Stimulated activated naive CD8-positive, alpha-beta T cell treated with anti-CD3 and anti-CD28 coated beads, Interleukin-15, amount 100 ng/mL, for 72 hours (primary cell): ENCODE measurements at places on chromosomes 11 and 22.

GRCh38 chr11:60954421-60954820, 2.4 kb upstream of the SLC15A3 start:
- no peak for DNase-seq

DNA sequence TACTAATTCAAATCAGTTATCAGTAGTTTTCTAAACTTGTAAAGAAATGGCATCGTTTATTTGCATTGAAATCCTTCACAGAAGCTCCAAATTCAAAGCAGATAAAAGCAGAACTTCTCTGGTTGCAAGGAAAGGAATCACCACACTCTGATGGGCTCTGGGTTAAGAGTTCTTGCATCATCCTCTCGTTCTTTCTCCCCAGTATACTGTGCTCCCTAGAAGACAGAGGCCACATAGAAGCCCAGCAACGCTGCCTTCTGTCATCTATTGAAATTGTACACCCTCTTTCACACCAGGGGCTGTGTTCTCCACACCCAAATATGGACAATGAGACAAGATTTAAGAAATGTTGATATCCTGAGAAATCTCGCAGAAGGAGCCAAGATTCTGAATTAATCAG, 29.3 kb downstream of the FAT3 start:
- DNase-seq: no peak

DNA sequence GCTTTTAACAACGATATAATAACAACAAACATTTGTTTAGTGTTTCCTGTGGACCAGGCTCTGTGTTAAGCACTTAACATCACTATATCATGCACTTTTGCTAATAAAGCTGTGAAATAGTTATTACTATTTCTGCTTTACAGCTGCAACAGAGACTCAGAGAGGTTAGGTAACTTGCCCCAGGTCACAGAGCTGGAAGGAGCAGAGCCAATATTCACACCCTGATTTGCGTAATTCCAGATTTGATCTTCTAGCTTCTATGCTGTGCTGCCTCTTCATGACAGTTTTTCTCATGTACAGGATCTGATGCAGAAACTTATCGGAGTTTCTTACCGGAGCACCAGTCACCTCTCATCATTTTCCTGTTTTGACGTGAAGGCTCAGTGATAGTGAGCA, 33.6 kb upstream of the EHF start:
- DNase-seq: no peak

DNA sequence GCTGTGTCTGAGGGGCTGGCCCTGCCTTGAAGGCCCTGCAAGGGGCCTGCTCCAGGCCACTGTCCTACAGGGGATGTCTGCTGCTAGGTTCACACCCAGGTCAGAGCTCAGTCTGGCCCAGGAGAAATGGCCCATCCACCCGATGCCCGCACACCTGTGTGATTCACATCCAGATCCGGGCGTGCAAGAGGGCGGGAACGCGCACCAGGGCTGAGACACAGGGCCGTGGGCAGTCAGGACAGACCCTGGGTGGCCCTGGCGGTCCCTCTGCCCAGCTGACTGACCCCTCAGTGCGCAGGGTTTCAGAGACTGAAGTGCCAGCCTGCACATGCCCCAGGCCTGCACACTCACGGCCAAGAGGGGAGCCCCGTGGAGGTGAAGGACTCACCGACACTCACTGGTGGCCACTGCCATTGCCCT, 7.4 kb downstream of the TOLLIP start:
- DNase-seq: peak; percentile 8

DNA sequence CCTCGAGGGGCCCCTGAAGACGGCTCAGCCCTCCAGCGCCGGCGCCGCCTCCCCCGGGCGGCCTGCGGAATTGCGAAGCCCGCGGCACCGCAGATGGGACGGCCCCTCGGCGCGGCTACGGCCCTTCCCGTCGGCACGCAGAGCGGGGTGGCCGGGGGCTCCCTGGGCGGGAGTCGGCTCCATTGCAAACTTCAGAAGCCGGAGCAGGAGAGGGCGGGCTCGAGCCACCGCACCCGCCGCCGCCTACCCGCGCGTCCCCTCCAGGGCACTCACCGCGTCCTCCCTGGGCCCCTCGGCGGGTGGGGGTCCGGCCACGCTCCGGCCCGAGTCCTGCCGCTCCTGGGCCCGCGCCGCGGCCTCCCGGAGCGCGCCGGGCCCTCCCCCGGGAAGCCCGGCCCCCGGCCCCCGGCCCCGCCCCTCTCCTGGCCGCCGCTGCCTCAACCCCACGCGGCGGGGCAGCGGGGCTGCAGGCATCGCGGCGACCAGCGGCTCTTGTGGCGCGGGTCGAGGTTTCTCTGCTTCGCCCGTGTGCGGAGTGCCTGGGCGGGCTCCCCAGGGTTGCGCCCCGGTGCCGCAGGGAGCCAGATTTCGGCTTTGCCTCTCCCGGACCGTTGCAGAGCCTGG, at the start of gene PACSIN3:
PACSIN3 (minus strand) TSS at position 359 of the 624 bp plus-strand sequence. CDS start 3,707 bp downstream, outside the sequence.
- DNase-seq: peak; percentile 47

DNA sequence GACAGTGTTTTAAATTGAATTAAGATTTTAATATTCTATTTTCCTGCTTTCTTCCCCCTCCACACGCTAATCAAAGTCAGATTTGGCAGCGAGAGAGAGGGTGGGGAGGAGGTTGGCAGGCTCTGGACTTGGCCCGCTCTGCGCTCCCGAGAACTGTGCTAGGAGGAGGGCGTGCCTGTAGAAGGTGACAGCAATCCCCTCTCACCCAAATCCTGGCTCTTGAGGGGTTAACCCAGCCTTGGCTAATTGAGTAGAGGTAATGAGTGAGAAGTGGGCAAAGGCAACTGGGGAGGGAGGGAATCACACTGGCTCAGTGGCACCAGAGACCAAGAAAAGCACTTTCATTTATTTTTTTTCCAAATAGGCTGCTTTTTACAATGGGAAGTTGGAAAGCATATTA, 42.2 kb downstream of the BUD13 start:
- DNase-seq: no peak

GRCh38 chr11:69297787-69298266, 3.9 kb downstream of the MYEOV start:
- peak; percentile 51 for DNase-seq

- no peak for DNase-seq
These were observed 757.2 kb downstream of the BRD1 start for GRCh38 chr22:49070501-49070900.

- DNase-seq: no peak
These were observed 3.6 kb downstream of the IZUMO1R start for GRCh38 chr11:94308024-94308423.

DNA sequence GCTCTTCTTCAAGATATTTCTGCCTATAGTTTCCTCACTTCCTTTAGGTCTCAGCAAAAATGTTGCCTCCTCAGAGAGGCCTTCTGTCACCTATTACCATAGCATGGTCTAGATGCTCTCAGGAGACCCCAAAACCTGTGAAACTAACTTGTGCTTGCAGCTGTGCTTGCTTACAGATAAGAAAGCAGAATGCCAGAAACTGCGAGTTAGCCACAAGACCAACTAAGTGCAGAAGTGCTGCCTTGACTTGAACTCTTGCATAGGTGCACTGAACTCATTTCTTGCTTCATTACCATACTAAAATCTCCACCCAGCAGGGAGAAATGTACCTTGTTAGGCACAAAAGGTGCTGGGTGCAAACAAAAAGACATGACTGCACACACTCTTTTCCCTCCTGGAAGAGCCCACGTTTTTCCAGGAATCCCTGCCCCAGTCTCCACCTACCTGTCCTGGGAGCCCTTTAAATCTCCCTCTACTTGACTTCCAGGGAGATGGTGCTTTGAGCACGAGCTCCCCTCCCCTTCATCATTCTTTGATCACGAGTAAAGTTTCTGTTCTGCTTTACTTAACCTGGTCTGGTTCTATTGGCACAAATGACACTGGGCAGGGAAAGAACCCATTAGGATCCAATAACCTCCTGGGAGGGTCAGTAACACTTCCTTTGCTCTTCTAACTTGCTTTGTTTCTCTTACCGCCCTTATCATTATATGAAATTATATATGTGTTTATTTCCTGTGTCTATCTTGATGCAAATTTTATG, 137.7 kb upstream of the DDI1 start:
- no peak for DNase-seq

- DNase-seq: no peak
These were observed 39.3 kb upstream of the SOX6 start for GRCh38 chr11:16395601-16396000.

DNA sequence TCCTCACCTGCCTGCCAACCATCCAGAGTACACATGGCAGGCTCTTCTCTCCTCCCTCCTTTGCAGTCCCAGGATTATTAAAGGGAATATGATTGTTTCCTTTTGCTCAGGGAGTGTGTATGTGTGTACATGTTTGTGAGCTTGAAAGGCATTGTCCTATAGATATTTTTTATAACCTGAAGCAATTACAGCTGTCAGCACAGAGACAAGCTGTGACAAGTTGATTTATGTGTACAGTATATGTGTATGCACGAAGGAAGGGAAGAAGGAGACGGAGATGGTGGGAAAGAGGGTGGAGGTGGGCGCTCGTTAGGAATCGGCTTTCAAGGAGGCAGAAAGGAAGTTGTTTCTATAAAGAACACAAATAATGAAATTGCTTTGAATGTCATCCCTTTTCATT, 537.0 kb downstream of the NTM start:
- DNase-seq: no peak

- DNase-seq: no peak
These were observed 194.0 kb downstream of the FAM76B start for GRCh38 chr11:95595541-95595940.

DNA sequence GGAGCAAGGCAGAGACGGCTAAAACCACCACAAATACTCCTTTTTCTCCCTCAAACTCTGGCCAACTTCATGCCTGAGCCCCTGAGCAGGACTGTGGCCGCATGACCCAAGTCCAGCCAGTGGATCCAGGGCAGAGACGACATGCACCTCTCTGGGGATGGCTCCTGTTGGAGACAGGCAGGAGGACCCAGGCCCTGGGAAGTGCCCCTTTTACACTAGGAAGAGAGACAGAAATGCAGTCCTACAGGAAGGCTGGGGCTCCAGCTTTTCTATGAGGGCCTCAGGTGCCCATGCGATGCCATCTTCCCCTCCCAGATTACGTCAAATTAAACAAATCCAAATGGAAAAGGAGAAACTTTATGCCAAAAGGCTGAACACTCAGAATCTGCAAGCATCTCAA, 498.0 kb downstream of the BRD1 start:
- DNase-seq: no peak

DNA sequence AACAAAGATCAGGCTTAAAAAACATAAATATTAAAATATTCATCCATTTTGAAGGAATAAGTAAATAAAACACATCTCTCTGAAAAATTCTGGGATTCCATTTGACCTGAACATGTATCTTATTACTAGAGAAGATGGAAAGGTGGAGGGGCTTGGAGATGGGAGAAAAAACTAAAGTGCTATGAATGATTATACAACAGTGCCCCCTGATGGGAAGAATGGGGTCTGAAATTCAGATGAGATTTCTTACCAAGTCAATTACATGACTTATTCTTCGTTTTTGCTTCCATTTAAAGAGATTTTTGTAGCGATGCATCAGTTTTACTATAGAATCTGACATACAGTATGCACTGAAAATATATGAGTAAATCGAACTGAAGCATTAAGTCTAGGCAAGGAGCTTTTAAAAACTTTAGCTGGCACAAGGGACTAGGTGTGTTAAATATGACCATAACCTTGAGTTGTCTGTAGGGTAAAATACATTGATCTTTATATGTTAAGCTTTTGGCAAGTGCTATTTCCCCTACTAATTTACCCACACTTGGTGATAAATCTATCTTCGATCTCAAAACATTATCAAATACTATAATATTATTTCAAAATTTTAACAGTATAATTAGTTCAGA, 718.8 kb downstream of the CNTN5 start:
- no peak for DNase-seq

- no peak for DNase-seq
These were observed 20.1 kb downstream of the ELP4 start for GRCh38 chr11:31529701-31530100.

DNA sequence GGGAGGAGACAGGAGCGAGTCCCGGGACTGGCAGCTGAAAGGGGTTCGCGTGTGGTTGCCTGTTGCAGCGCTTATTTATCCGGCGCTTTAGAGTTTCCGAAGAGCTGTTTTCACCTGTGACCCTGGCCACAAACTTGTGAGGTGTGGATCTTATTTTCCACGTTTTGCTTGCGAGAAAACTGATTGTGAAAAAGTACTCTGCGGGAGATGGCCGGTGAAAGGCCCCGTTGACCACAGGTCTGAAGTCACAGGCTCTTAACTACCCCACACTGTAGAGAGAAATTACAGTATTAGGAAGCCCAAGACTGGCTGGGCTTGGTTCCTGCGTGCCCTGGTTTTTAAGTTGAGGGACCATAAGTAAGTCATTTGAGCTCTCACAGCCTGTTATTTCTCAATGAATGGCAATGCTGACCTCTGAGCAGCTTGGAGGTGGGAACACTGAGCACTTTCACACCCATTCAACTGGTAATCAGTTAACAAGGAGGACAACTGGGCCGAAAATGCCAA, 379 bp upstream of the RAB38 start:
- DNase-seq: no peak

- DNase-seq: peak; percentile 43
These were observed 35.0 kb downstream of the TPBGL start for GRCh38 chr11:75275581-75275980.

DNA sequence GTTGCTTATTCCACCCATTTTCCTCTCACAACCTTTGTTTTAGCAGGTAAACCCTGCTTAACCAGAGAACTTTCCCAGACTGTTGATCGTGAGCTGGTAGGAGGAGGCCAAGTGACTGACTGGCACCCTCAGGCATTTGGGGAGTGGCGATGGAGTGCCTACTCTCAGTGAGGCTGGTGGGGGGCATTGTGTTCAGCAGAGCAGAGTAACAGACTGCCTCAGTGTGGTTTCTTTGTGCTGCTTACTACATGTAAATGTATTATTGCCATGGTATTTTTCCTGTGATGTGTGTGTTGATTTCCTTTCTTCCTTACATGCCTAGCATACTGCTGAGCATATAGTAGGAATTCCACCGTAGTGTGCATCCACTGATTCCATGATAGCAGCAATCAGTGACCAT, 2.6 kb downstream of the MARK2 start:
- DNase-seq: no peak

DNA sequence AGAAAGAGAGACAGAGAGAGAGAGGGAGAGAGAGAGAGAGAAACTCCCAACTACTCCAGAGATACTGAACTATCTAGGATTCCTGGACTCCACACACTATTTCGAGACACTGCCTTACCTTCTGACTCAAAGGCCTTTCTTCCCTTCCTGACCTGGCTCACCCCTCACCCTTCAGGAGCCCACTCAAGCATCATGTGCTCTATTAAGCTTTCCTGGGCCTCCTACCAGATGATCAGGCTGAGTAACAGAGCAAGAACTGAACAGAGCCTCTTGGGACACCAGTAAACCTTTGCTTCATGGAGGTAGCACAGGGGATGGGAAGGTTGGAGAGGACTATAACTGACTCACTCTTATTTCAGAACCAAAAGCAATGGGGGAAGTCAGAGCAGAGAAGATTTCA, 31.4 kb downstream of the PLEKHA7 start:
- DNase-seq: no peak

- no peak for DNase-seq
These were observed 40.5 kb downstream of the NAT10 start for GRCh38 chr11:34145847-34146381.
